ENCODE measurements at places on chromosomes 4 and X.

DNA sequence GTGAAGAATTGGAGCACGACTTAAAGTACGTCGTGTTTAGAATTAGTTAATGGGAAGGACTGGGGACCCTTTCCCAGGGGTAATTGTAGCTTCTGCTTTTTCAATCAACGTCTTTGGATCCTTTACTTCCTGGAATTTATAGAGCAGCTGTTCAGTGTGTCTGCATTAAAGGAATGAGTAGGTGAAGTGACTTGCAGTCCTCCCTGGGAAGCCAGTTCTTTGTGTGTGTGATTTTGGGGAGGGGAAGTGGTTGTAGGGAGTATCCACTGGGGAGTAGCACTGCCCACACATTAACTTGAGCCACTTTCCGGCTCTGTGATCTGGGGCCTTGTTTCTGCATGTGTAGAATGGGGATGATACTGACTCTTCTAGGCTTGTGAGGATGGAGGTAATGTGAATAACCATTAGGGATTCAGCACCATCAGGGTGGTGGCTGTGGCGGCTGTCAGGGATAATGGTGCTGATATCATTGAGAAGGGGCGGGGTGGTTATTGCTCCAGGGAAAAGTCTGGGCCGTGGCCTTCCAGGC is 54.7 kb downstream of the TMEM131L start:
- DNase-seq, result no peak

GRCh38 chr4:2745981-2746806 is 9.9 kb downstream of the TNIP2 start:
- no peak for DNase-seq

GRCh38 chr4:6926081-6926480 is 16.5 kb downstream of the TBC1D14 start:
- DNase-seq, result no peak

- DNase-seq, result no peak
Measured at GRCh38 chrX:107484002-107484726, 34.7 kb downstream of the FRMPD3 start.

DNA sequence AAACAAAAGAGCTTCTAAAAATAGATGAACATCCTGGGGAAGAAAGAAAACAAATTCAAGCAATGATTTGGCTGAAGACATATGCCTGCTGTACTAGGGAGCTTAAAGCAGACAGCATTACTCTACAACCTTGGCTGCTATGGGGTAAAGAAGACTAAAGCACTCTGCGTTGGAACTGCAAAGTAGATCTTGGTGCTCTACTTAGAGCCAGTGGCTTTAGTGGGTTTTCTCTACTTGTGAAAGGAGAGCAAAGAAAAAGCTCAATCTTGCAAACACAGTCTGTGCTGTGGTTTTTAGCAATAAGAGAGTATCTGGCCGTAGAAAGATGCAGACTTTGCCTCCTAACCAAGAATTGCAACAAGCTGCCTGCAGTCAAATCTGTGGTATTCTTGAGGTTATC is 334.7 kb upstream of the NDST3 start:
- DNase-seq, result peak; percentile 70

GRCh38 chr4:17613761-17614415 is 553 bp upstream of the MED28 start:
- no peak for DNase-seq

DNA sequence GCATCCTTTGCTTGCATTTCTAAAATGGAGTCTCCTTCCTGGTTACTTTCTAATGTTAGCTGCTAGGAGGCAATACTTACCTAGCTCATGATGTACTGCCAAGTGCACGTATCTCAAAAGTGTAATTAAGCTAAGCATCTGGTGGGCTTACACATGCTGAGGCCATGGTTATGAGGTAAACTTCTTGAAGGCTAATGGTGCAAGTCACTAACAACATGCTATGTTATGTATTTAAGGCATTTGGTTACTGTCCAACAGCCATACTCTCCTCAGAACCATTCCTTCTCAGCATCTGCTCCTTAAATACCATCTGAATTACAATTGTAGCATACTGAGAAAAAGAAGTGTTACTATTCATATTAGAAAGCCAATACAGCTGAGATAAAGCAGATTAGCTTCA is 318.6 kb upstream of the BMP3 start:
- no peak for DNase-seq

DNA sequence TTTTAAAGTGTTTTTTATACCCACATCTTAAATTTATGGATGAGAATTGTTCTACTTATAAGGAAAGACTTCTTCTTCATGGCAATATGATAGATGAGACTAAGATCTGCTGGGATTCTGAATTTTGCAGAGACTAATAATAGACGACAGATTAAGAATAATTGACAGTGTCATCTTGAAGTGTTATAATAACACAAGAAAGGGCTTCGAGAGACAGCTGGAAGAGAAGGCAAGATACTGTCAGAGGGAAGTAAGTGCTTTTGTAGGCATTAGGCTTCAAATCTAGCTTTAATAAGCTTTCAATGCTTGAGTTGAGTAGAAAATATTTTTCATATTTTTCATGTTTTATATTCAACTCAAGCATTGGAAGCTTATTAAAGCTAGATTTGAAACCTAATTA is 797.6 kb upstream of the PABPC4L start:
- no peak for DNase-seq

DNA sequence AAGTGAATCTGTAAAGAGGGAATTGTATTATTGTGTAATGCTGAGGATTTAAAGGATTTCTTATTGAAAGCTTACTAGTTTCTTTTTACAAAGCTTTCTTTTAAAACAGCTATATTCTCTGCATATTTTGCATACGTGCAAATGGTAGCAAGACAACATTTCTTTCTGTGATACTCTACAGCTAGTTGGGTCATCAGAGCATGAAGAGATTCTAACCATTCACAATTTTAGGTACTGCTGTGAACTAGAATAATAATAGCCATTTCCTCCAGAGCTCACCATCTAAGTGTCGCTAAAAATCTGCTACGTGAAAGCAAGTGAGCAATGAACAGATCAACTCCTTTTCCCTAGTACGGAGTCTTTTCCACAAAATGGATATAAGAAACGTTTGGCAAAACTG is 37.3 kb downstream of the ARHGAP6 start:
- no peak for DNase-seq

Data from Jurkat, Clone E6-1 (cell line).